ENCODE measurements at places on chromosomes 7 and 10.

- no peak for DNase-seq
Observed at GRCh38 chr10:1210667-1211066, 154.5 kb downstream of the WDR37 start.

GRCh38 chr10:107994621-107995270, 830.2 kb upstream of the SORCS1 start:
- DNase-seq: no peak

DNA sequence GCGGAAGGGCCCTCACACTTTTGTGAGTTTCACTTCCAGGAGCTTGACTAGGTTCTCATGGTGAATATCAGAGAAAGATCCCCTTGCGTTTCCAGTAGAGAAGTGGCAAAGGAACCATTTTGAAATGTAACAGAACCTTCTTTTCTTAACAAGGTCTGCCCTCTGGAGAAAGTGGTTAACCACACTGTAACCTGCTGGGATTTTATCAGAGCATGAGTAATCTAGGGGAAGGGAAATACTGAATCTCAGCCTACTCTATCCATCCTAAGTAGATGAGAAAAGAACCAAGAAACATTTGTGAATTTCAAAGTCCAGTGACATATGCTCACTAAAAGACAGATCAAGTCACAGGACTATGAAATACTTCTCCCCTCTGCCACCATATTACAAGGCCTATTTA, 235.5 kb downstream of the ZEB1 start:
- no peak for DNase-seq

GRCh38 chr10:123858077-123858681, 33.4 kb downstream of the CPXM2 start:
- DNase-seq: no peak

DNA sequence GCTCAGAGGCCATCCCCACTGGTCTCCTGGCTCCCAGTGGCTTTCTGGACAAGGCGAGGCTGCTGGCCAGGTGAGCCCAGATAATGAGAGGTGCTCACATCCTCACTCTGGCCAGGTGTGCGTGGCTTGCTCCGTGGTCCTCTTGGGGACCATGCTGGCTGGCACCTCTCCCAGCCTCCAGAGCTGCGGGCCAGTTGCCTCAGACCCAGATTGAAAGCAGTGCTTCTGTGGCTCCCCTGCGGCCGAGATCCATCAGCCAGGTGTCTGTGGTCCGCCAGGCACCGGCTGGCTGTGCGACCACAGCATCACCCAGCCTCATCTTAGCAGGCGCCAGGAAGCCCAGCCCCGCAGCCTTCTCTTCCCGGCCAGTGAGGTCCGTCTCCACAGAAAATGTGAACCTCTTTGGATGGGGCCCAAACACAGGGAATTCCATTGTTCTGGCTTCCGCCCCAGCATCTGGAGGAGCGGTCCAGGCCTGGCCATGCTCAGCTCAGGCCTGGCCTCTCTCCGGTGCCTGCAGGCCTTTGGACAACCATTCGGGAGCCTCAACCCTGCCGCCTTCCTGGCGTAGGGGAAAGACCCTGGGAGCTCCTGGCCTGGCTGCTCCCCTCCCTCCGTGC, 5.2 kb upstream of the TTYH3 start:
- DNase-seq: no peak

DNA sequence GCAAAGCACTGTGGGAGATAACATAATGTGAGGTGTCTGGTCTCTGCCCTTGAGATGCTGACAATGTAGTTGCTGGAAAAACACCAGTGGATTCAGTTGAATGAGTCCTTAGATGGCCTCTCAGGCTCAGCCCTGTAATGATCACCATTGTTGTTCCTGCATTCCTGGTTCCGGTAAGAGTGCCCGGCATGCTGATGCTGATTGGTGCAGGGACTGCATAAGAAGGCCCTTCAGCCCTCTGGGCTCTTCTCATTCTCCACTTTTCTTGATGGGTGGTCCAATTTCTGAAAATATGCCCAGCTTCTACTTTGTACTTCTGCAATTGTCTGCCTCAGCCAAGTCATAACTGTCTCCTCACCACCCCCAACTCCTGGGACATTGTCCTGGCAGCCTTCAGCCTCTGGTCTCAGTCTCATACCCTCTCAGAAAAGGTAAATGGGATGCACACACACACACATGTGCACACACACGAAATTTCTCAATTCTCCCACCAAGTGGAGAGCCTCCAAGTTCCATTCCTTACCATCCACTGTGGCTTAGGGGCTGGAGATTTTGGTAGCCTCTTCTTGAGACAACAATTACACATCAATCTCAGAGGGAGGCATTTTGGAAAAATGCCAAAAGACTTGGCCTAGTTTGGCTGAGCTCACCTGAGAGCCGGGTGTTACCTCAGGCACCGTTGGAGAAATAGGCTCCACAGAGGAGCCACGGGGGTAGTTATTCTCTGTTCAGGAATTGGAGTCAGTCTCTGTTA, 314.9 kb downstream of the RPS24 start:
- no peak for DNase-seq

DNA sequence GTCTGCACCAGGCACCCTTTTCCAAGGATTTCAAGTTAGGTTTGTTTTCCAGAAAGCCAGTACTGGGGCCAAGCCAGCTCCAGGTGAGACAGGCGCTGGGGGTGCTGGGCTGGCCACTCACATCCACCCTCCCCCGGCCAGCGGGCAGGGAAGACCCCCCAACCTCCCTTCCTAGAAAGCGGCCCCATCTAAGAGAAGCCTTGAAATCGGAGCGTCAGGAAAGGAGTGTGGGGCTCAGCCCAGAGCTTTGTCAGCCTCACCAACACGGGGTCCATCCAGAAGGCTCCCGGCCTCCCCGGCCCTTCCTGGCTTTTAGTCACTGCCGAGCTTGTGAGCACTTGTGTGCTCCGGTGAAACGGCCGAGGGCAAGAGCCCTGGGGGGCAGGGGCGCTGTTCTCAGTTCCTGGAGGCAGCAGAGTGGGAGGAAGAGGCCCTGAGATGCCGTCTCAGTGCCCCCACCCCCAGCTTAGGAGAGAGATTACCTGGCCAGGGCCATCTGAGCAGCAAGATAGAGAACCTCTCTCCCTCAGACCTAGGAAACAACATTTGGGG, 39.6 kb downstream of the PDGFA start:
- DNase-seq: no peak

DNA sequence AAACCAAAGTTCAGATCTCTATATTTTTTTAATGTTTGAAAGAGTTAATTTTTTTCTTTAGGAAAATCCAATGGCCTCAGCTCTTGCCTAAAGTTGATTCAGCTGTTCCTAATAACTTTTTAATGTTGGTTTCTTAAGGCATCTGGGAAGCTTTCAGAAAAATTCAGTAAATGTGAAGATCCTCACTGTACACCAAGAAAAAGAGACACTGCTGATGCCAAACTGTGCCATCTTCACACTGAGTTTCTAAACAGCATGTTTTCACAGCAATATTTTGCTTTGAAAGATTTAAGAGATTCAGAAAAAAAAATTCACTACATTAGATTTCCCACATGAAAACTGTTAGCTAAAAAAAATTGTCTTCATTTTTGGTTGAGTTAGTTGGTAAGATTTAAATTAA, 249.4 kb downstream of the NEBL start:
- no peak for DNase-seq

DNA sequence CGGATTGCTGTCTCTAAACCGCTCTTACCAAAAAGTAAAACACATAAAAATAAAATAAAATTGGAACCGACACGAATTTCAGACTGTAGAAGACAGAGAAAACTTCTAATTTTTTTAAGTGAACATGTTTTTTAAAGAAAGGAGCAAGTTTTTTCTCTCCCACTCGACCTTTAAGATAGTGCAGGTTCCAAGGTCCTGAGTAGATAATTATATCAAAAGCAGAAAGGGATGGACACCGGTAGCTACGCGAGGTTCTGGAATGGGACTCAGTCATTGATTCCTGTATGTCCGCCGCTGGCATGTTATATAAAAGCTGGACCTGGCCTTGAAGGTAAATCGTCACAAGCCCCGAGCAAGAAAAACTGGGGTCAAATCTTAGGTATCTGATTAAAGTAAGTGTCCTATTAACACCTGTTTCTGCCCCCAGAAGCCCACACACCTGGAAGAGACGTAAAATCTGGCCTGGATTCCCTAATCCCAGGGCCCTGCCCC, 462 bp upstream of the CISD1 start:
- DNase-seq: no peak

- DNase-seq: no peak
Observed at GRCh38 chr7:27991006-27991528, 189.5 kb downstream of the JAZF1 start.

DNA sequence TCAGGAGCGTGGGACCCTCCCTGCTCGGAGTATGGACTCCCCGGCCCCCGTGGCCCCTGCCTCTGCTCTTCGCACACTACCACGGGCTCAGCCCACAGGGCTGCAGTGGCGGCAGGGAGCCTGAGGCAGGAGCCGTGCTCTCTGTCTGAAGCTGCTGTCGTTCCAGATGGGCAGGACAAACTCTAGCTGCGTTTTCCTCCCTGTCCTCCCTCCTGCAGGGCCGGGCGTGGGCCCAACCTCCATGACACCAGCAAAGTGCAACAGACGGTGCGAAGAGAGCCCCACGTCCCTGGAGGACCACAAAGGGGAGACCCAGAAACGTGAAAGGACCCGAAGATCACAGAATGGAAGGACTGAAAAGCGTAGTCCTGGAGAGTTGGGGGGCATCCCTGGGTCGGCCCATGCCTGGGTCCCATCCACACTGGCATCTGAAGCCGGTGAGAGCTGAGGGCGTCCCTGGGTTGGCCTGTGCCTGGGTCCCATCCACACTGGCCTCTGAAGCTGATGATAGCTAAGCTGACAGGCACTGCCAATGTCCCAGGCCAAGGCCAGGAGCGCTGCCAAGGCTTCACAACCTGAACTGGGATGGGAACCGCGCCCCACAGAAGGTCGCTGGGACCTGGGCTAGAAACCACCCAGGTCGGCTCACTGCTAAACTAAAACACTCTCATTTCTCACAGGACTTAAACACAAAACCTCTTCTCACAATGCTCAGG, 267.0 kb downstream of the MAD1L1 start:
- no peak for DNase-seq

DNA sequence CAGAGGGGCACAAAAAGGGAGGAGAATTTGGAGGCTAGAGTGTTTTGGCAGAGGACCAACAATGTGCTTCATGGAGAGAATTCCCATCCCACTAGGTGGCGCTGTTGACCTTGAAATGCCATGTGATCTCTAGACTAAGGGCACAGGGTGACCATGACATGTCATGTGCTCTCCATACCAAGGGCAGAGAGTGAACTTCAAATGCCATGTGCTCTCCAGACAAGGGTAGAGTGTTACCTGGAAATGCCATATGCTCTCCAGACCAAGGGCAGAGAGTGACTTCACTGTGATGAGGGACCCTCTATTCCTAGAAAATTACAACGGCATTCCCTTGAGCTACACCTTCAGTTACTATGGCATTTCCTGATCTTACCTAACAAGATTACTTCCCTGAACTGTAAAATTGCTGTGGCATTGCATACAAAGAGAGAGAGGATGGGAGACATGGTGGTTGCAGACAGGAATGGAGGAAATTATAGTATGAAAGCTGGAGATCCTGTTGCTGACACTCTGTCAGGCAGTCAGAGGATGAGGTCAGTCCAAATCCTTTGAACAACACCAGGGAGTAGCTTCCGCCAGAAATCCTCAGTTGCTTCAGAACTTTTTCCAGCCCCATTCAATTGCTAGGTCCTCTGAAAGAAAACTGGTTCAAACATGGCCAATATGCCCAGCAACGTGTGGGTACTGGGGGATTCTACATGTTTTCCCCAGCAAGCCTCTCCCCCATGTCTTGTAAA, 60.9 kb upstream of the ACSM6 start:
- peak; percentile 25 for DNase-seq

DNA sequence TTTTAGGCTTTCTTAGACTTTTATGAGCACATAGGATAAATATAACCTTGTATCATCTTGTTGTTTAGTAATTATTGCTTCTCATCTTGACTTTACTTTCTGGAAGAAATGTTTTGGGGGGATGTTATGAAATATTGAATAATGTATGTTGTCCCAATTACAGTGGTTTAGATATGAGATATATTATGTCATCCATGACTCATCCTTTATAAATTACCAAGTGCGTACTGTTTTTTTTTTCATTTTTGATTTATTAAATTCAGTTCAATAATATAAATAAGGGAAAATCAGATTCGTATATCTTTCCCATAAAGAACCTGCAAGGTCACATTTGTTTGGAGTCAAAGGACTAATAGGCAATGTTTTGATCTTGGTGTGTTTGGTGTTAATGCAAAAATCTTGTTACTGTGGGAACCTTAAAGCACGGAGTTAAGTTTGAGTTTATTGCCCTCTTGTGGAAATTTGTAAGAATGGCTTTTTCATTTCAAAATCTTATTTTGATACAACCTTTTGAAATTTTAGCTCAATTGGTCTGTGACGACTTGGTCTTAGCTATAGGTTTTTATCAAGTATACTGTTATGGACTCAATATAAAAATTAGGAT, 108.6 kb downstream of the SRI start:
- no peak for DNase-seq

GRCh38 chr10:116620423-116621400, at the start of gene PNLIPRP2:
TSS of gene PNLIPRP2 (plus strand) at chr10:116620953.
- DNase-seq: no peak

DNA sequence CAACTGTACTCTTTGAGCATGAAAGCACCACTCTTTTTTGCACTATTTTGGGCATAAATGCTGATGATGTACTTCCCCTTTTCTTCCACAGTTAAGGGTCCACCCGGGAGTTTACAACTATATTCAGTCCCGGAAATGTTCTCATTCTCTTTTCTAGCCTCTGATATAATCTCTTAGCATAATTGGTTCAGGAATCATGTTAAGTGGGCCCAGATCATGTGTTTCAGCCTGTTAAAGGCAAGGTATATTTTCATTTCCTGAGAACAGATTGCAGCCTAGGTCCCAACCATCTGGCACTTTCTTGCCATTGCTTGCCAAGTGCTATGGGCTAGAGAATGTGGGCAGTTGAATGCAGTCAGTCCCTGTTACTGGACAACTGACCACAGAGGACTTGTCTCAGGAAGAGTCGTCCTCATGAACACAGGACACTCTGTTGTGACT, 111.4 kb upstream of the GLCCI1 start:
- no peak for DNase-seq

GRCh38 chr10:3294919-3295581, 122.5 kb upstream of the PITRM1 start:
- no peak for DNase-seq

DNA sequence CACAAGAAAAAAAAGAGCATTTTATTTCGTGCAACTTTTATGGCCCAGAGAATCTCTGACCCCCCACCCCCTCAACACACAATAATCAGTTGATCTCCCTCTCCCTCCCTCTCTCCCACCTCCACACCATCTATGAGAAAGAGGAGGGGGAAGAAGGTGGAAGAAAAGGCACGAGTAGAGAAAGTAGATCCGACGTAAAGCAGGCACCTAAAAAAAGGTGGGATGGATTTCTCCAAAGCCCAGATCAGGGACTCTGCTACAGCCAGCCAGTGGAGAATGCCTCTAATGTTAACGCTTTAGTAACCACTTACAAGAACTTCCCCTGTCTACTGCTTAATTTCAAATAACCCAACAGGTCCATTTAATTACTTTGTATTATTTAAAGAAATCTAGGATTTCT, 24.4 kb downstream of the KMT2C start:
- no peak for DNase-seq

DNA sequence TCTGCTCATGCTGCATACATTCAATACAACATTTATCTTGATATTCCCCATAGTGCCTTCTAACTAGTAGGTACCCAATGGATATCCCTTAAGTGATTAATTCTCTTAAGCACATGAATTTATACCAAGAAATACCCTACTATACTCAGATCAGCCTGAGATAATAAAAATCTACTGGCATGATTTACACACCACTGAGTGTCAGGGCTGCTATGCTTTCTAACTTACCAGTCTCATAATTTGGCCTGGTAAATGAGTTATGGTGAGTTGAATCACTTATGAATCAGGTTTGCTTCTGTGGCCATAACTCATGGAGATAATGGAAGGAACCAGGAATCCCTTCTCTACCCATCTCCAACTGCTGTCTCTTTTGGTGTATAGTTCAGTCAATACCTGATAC, 122.8 kb downstream of the THSD7A start:
- DNase-seq: no peak

Data from activated CD8-positive, alpha-beta memory T cell treated with anti-CD3 and anti-CD28 coated beads for 48 hours (primary cell).